ENCODE measurements at places on chromosomes 3 and 15. TPM values are rescaled to one million over a fixed set of nuclear protein-coding genes. Genes with fewer than 3 reads are reported as not detected.

Gene DOCK3
- total RNA-seq = not detected

Gene CEMIP
- total RNA-seq = 1.1 TPM

Gene SPATA12
- total RNA-seq = not detected

Gene MASP1
- total RNA-seq = 0.23 TPM

Gene FBN1
- total RNA-seq = 2.0 TPM

Gene OIP5
- 22.3 TPM for total RNA-seq

Gene RHOV
- total RNA-seq = 0.65 TPM

Measured in hair follicular keratinocyte (primary cell).